ENCODE measurements at places on chromosomes 7 and 10.
A peak's percentile ranks its signal among the peaks of the same experiment; 100 is the strongest.

DNA sequence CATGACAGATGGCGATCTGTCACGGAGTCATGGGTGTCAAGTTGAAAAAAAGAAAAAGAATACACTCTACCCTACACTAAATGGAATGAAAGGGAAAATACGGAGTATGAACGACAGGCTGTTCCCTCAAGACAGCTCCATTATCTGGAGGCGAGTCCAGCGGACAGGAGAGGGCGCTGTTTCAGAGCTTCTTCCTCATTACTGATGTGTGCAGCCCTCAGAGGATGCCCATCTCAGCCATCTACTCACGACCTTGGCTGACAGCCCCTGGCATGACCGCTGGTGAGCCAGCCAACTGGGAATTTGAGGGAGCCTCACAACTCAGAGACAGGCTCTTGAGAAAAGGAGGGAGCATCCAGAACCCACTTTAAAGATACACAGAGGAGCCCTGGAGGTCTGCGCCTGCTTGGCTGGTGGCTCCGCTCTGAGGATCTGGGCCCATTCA is 49.6 kb upstream of the SMNDC1 start:
- H3K4me3 ChIP-seq = peak overlapping the region; percentile 49
- H3K27me3 ChIP-seq = no peaks in the 10 kb centered on the region
- H3K36me3 ChIP-seq = no peaks in the 10 kb centered on the region
- H3K27ac ChIP-seq = peak overlapping the region; percentile 66
- peaks cover 50% of the 10 kb centered on the region for H3K4me1 ChIP-seq

DNA sequence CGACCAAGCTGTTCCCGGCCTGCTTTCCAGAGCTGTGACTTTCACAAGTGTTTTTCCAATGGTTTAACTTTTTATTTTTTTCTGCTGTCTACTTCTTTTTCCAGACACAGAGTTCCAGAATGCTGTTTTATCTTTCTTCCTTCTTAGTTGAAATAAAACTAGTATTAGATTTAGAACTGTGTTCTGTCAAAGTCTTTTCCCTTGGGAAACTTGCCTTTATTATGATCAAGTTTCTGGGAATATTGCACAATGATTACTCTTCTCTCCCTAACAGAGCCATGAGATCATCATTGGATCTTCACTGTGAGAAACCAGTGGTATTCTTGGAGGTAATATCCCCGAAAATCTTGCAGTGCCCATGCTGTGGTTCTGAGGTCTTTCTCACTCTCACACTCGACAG is 104.9 kb upstream of the KCND2 start:
- no peaks in the 10 kb centered on the region for H3K36me3 ChIP-seq
- no peak overlapping the region for H3K27ac ChIP-seq
- H3K4me3 ChIP-seq = no peak overlapping the region
- no peak for DNase-seq
- H3K27me3 ChIP-seq = no peaks in the 10 kb centered on the region

- no peak overlapping the region for H3K27ac ChIP-seq
- H3K4me1 ChIP-seq = no peaks in the 10 kb centered on the region
- no peaks in the 10 kb centered on the region for H3K36me3 ChIP-seq
- no peak for DNase-seq
- H3K4me3 ChIP-seq = no peak overlapping the region
These were observed 839.7 kb downstream of the CNTNAP2 start for GRCh38 chr7:146956321-146956720.

DNA sequence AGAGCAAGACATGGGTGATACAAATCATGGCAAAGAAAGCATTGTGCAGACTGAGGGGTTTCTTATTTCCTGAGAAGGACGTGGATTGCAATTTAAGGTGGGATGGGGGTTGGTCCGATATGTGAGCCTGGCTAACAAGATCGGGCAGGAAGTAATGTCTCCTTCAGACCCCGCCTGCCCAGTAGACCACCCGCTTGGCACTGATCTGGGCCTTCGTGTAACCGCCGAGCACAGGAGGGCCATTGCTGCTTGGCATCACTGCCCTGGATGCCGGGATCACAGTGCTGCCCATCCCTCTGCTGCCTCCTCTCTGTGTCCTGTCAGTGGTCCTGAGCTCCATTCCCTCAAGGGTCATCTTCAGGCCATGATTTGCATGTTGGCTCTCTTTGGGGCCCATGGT is 214.6 kb upstream of the ZNF32 start:
- peaks cover 12% of the 10 kb centered on the region for H3K27me3 ChIP-seq
- H3K27ac ChIP-seq = no peak overlapping the region
- H3K4me3 ChIP-seq = no peak overlapping the region
- DNase-seq = no peak

GRCh38 chr10:84176351-84176750 is 2.8 kb downstream of the GPR15LG start:
- no peak for DNase-seq
- H3K4me1 ChIP-seq = peaks cover 14% of the 10 kb centered on the region
- H3K27ac ChIP-seq = no peak overlapping the region
- no peaks in the 10 kb centered on the region for H3K36me3 ChIP-seq

- H3K27me3 ChIP-seq = peaks cover 50% of the 10 kb centered on the region
- no peak overlapping the region for H3K4me3 ChIP-seq
- H3K4me1 ChIP-seq = no peaks in the 10 kb centered on the region
- no peaks in the 10 kb centered on the region for H3K36me3 ChIP-seq
- no peak for DNase-seq
- H3K27ac ChIP-seq = no peak overlapping the region
These were observed 264.6 kb downstream of the WDR37 start for GRCh38 chr10:1320739-1321320.

DNA sequence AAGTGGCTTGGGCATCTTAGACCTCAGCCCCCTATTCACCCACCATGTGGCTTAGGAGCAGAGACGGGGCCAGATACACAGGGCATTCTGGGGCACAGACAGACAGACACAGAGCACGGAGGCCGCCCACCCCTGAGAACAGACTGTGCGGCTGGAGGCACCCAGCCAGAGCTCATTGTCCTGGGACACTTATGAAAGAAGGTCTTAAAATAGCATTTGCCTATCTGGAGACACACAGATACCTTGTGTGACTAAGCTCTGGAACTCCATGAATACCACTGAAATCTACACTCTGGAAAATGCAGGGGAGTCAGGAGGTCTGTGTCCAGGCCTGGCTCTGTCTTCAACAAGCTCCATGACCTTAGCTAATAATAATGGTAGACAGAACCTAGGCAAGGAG is 41.4 kb upstream of the ADO start:
- H3K27ac ChIP-seq = no peak overlapping the region
- no peaks in the 10 kb centered on the region for H3K27me3 ChIP-seq
- H3K36me3 ChIP-seq = peaks cover 6% of the 10 kb centered on the region
- peaks cover 15% of the 10 kb centered on the region for H3K4me1 ChIP-seq

DNA sequence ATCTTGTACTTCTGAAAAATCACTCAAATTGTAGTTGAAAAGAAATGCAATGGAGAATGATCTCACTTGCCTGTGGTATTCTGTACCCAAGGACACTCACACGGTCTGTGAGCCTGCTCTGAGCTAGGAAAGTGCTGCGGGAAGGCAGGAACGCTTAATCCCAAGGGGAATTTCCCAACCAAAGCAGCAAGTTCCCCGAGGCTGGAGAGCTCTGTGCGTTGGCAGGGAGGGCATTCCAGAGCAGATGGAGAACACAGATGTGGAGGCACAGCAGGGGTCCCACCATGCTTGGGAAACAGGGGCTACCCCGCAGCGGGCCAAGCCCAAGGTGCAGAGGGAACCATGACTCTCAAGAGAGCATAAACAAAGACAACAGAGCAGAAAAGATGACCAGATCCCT is 13.6 kb downstream of the SVIL start:
- no peak overlapping the region for H3K27ac ChIP-seq
- DNase-seq = no peak
- no peaks in the 10 kb centered on the region for H3K36me3 ChIP-seq
- H3K27me3 ChIP-seq = no peaks in the 10 kb centered on the region
- no peak overlapping the region for H3K4me3 ChIP-seq

- H3K36me3 ChIP-seq = no peaks in the 10 kb centered on the region
- DNase-seq = no peak
- no peaks in the 10 kb centered on the region for H3K4me1 ChIP-seq
- H3K4me3 ChIP-seq = no peak overlapping the region
These were observed 174.8 kb downstream of the DKK1 start for GRCh38 chr10:52488606-52489485.

DNA sequence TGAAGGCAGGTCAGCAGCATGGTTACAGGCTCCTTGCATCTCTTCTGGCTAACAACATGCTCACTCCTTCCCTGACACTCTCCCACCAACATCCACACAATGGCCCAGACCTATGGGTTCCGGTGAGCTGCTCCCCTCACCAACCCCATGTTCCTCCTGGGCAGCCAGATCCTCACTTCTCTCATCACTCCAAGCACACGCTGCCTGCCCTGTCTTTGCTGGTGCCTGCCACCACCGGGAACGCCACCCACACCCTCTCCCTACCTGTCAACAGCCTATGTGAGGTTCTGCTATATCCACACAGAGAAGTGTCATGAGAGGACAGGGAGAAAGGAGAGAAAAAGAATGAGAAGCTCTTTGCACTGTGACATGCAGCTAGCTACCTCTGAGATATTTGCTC is 14.6 kb downstream of the PARP12 start:
- H3K27me3 ChIP-seq = no peaks in the 10 kb centered on the region
- peak overlapping the region; percentile 21 for H3K27ac ChIP-seq
- peaks cover 46% of the 10 kb centered on the region for H3K36me3 ChIP-seq
- no peak overlapping the region for H3K4me3 ChIP-seq

DNA sequence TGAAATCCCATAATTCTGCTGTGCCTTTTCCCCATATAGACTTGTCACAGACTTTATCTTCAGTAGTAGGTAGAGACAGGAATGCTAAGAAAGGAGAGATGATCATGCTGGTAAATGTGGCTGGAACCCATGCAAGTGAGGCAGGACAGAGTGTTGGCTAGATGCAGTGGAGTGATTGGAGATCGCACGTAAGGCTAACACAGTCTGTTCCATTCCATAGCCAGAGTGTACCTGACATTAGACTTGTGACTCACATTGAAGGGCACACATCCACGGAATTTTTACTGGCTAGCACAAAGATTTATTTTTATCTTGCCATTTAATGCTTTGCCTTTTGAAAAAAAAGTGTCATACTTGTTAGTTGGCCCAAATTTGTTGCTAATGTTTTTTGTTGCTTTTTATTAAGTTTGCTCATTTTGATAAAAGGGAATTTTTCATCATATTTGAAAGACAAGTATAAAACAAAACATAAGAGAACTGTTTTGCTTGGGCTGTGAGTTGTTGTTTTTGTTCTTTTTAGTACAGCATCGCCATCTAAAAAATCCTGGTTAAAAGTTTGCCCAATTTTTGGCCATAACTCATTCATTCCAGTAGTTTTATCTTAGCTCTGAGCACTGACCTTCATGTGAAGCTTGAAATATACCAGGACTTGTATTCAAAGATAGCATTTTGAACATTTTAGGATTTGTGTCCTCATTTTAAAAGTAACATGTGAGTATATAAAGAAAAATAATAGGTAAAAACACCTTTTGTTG is 81.0 kb downstream of the CPED1 start:
- H3K4me1 ChIP-seq = no peaks in the 10 kb centered on the region
- no peak overlapping the region for H3K4me3 ChIP-seq
- no peak for DNase-seq
- peaks cover 41% of the 10 kb centered on the region for H3K27me3 ChIP-seq
- H3K27ac ChIP-seq = no peak overlapping the region

- DNase-seq = no peak
- H3K4me3 ChIP-seq = no peak overlapping the region
- peaks cover 18% of the 10 kb centered on the region for H3K27me3 ChIP-seq
- no peaks in the 10 kb centered on the region for H3K4me1 ChIP-seq
- no peak overlapping the region for H3K27ac ChIP-seq
These were observed 239.9 kb downstream of the GLI3 start for GRCh38 chr7:41997151-41997550.

GRCh38 chr7:76513817-76514799 is 3.8 kb downstream of the UPK3B start:
- H3K27me3 ChIP-seq = no peaks in the 10 kb centered on the region
- peak overlapping the region; percentile 28 for H3K27ac ChIP-seq
- H3K4me1 ChIP-seq = no peaks in the 10 kb centered on the region
- peak; percentile 0 for DNase-seq

DNA sequence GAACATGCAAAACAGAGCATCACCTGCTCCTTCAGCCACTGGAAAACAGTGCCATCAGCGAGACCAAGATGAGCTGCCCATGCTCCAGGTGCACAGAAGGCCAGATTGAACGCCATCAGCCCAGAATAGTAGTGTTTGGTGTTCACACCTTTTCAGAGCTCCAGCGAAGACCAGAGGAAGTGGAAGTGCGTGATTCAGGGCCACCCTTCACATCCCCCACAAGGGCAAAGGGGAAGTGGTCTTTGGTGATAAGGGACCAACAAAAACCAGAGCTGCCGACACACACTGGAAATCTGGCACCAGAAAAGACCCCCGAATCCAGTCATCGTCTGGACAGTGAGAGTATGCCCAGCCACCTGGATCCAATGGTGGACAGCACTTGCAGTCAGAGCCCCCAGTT is 29.5 kb upstream of the TMEM72 start:
- peaks cover 6% of the 10 kb centered on the region for H3K36me3 ChIP-seq
- DNase-seq = no peak
- H3K27ac ChIP-seq = no peak overlapping the region
- no peaks in the 10 kb centered on the region for H3K4me1 ChIP-seq
- no peak overlapping the region for H3K4me3 ChIP-seq
- H3K27me3 ChIP-seq = peaks cover 38% of the 10 kb centered on the region

DNA sequence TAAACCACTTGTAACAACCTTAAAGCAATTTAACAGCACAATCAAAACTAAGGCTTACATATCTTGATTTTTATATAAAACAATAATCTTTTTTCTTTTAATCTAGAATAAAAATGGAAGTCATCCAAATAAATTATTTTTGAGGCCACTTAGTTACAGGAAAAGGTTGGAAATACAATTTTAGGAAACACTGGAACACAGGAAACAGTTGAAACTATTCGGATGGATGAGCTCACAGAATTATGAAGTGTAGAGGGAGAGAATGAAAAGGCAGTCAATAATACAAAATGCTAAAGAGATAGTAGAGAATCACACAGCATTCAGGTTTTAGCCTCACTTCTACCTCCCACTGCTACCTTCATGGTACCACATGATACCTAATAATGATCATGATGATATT is 124.2 kb downstream of the SEMA3D start:
- H3K36me3 ChIP-seq = no peaks in the 10 kb centered on the region
- no peak overlapping the region for H3K4me3 ChIP-seq
- no peaks in the 10 kb centered on the region for H3K4me1 ChIP-seq
- H3K27ac ChIP-seq = no peak overlapping the region
- no peaks in the 10 kb centered on the region for H3K27me3 ChIP-seq

DNA sequence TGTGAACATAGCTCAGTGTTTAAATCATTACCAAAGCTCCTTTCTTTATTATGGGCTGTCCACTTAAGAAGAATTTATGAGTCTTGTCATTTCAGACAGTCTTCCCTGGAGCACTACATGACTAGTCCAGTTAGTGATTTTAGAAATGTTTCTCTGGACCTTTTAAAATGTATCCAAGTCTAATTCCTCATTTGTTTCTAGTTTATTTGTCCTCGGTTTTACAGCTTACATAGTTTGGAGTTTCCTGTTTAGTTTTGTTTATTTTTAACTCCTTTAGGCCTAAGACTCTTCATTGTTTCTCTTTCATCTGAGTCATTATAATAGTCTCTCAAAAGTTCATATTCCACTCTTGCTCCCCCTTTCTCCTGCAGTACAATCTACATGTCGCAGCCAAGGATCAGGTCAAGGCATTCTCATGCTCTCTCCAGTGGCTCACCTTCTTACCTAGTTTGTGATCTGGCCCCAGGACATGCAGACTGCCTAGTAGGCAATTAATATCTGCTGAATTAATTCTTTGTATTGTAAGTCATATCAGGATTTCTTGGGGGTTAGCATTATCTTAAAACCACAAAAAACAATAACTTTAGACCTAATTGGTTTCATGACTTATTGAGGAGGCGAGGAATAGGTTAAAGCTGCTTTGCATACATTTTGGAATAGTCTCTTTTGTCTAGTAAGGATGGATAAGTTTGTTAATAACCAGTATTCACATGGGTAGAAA is 93.8 kb downstream of the MAPK8 start:
- H3K27me3 ChIP-seq = no peaks in the 10 kb centered on the region
- no peak for DNase-seq
- peaks cover 25% of the 10 kb centered on the region for H3K4me1 ChIP-seq
- peaks cover 3% of the 10 kb centered on the region for H3K36me3 ChIP-seq

Measured in effector memory CD8-positive, alpha-beta T cell (primary cell).